ENCODE measurements at places on chromosomes 7 and 10.

GRCh38 chr10:72353965-72354355 is 759 bp downstream of the DNAJB12 start:
- DNase-seq: no peak

DNA sequence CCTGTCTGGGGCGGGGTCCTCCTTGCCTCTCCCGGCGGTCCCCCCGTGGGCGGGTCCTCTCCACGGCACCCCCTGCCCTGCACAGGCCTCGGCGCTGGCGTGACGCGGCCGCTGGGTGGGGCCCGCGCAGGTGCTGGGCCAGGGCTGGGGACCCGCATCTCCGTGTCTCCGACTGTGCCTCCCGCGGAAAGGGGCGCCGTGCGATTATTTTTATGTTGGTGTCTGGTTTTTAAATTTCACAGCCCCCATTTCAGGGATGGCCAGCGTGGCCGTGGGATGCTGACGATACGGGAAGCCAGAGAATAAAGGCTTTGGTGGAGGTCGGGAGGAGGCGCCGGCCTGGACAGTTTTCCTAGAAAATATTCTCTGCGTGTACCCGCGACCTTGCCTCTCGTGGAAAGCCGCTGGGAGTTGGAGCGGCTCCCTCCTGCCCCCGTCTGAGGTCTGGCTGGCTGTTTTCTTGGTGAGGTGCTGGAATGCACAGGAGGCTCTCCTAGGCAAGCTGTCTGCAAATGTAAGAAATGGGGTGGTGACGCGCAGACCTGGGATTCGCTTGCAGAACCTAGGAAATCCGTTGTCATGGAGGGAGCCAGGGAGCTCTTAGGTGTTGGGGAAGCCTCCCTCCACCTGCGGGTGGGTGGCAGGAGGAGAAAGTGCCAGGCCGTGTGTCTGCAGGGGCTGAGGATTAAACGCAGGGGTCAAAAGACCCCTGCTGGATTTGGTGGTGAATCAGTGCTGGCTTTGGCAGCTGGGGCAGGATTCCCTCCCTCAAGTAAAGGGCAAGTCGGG is 28.7 kb upstream of the JAKMIP3 start:
- no peak for DNase-seq

DNA sequence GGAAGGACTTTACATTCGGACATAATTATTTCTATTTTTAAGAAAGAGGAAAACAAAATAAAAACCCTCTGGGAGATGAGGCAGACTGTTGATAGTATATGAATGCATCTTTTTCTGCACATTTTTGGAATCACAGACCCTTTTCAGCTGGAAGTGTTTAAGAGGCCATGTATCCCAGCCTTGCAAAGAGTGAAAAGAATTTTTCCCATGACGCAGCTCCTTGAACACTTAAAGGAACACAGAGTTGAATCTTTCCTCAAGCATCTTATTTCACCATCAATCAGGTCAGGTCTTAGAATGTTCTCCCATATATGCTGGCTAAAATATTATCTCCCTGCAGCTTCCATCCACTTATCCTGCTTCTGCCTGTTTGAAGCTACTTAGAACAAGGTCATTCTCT is 45.9 kb upstream of the PAPSS2 start:
- DNase-seq: no peak

DNA sequence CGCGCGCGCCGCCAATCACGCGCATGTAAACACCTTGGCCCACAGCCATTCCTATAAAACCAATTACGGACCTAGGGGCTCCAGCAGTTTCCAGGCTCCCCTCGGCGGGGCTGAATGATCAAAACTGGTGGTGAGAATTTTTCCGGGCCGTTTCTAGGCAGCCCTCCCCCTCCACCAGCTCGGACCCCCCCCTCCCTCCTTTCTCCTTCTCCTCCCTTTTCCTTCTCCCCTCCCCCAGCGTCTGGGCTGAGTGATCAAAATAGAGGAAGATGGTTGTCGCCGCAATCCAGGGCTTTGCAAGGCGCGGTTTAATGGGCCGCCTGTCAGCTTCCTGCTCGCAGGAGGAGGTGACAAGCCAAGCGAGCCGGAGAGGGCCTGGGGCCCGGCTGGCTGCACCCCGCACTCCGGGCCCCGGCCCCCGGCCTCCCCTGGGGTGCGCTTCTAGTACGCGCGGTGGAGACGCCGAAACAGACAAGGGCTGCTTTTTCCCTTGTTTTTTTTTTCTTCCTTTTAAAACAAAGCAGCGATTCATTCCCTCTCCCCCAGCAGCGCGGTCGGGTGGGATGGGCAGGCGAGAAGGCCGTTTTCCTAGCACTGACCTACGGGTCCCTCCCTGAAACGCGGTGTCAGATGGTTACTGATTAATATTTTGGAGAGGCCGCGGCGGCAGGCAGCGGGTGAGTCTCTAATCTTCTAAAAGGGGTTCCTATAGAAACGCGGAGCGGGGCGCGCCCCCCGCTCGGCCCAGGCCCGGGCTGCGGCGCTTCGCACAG is 528 bp upstream of the TNRC18 start:
- DNase-seq: no peak

DNA sequence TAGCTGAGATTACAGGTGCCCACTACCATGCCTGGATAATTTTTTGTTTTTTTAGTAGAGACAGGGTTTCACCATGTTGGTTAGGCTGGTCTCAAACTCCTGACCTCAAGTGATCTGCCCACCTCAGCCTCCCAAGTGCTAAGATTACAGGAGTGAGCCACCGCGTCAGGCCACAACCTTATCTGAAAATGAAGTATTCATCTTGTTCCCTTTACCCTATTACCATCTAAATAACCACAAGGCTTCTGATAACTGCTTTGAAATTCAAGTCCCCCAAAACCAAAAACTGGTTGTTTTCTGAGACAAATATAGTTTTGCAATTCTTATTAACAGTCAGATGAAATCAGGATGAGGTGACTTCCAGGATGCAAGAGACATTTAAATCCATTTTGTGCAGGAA is 2.4 kb downstream of the TCTN3 start:
- DNase-seq: no peak

- no peak for DNase-seq
These were observed at the start of gene VSTM2A for GRCh38 chr7:54541669-54542625. Gene VSTM2A (plus strand): TSS chr7:54542375. CDS start chr7:54542731, 356 bp downstream.

DNA sequence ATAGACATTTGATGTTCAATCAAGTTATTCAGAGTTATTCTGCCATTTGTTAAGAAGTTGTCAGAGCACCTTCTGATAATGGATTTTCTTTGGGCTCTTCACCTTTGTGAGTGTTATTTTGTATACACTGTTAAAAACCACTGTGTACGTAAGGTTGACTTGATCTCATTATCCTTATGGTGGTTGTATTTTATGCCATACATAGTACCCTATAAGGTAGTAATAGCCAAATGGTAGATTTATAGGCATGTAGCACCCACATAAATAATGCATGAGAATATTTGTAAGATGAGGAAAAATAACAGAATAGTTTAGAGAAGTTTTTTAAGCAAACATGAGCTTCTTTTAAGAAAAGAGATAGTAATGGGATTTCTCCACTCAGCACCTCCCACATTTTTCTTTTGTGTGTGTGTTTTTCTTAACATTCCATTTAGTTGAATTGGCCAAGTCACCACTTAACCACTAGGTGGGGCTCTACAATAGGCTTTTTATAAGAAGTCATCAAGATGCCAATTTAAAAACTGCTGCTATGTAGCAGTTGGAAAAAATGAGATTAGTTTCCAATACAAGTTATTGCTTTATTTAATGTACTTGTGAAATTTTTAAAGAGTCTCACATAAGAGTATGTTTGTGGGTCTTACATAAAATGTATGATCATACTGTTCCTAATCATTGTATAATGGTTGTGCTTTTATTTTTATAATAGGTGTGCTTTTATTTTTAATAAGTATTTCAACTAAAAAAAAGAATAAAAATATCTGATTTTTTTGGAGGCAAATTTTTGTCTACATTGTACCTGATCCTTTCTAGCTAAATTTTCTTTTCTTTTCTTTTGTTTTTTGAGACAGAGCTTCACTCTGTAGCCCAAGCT is 41.1 kb upstream of the STMP1 start:
- DNase-seq: no peak

DNA sequence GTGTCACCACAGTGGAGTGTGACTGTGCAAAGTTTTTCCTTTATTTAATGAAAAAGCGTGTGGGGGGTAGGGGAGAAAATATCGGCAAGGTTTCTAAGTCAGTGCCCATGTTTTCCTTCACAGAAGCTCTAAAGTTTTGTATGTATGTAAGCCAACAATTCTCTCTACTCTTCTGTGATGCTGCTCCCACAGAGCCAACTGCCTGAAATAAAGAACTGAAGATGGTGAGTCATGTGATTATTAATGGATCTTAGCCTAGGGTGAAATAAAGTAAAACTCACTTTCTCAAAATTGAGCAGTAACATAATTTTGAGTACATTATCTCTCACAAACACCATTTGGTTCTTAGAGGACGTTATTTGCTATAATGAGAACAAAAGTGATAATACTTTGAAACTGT is 143.7 kb downstream of the ELMO1 start:
- no peak for DNase-seq

DNA sequence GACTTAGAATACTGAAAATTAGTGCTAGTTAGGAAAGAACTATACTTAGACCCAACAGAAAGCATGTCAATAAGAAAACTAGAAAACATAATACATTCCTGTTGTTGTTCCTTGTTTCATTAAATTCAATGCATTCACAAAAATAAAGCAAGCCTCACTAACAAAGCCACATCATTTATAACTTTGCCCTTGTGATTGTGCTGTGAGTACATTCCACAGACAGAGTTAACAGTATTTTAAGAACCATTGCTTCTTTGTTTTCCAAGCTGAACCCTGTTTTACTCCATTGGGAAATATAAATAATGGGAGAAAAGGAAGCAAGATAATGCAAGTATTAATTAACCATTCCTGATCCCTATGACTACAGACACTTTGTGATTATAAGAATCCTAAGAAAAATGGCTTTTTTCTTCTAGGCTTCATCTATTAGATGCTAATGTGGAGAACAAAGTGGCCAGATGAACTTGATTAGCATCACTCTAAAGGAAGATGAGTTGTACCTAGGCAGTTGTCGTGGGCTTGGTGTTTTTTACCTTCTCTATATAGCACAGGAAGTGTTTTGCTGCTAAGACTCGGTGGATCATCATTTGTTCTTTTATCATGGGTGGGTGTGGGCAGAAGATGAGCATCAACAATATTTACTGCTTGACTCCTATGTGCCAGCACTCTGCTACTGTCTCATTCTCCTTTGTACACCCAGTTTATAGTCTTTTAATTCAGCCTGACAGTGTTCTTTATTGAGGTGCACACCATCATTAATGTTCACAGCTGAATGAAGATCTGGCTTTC is 34.2 kb upstream of the ZNRF2 start:
- no peak for DNase-seq

- DNase-seq: no peak
These were observed 101.9 kb downstream of the MICU1 start for GRCh38 chr10:72523932-72524396.

DNA sequence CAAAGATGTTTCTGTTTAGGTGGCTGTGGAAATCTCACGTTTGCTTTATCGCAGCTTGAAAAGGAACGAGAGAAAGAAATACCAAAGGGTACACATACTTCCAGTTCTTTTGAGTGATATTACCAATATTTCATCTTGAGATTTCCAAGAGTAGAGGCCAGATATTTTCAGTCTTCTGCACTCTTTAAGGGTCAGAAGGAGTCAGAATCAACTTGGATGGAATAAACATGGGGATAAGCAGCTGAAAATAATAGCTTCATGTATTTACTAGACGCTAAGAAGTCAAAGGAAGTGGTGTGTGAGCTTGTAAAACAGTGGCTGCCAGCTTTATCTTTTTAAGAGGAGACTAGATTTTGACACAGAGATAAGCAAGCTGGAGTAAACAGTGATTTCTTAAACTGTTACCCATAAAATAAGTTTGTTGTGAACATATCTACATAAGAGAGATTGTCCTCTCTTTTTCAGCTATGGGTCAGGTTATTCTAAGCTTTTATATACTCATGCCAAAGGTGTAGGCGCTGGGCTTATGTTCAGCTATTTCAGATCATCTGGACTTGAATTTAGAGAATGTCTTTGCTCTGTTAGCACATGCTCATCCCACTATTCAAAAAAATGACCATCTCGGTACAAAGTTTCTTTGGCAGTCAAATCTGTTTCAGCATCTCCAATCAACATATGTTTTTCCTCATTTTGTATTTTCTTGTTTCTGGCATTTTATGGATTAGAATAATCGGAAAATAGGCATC is 170.8 kb upstream of the TCF7L2 start:
- no peak for DNase-seq

- DNase-seq: no peak
These were observed 128.2 kb downstream of the UBE2H start for GRCh38 chr7:129824291-129825208.

- DNase-seq: no peak
These were observed 23.3 kb downstream of the ENKUR start for GRCh38 chr10:24992512-24993133.

DNA sequence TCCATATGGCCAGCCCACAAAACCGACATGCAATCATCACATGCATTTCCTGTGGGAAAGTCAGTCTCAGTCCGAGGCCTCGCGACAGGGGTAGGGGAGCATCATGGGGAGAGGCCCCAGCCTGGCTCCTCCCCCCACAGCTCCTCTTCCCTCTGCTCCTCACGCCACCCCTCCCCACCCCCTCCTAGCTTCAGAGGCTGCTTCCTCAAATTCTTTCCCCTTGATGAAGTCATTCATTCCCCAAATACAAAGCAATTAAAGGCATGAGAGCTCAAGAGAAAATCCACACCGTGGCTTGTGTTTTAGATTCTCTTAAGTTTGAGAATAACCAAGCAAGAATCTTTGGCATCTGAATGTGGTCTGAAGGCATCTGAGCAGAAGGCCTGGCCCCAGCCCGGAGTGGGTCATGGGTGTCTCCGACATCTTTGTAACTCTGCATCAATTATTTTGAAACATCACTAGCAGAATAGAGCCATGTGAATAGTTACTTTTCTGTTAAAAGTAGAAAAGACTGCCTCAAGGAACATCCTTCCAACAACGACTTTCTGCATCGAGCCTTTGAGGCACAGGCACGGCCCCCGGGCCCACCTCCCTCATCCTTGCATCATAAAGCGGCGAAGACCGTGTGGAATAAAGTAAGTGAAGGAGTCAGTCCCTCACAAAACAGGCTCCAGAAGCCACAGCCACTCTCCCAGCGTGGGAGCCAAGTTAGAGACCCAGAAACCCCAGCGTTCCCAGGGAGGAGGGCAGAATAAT is 90.9 kb downstream of the DIP2C start:
- no peak for DNase-seq

GRCh38 chr10:112389271-112389822 is 15.4 kb downstream of the ACSL5 start:
- DNase-seq: no peak

GRCh38 chr10:15209827-15210509 is 41.5 kb upstream of the NMT2 start:
- DNase-seq: peak; percentile 53

- DNase-seq: no peak
These were observed 32.6 kb downstream of the IMMP2L start for GRCh38 chr7:111529507-111530355.

GRCh38 chr7:45975847-45976484 is 54.9 kb upstream of the IGFBP3 start:
- DNase-seq: no peak

DNA sequence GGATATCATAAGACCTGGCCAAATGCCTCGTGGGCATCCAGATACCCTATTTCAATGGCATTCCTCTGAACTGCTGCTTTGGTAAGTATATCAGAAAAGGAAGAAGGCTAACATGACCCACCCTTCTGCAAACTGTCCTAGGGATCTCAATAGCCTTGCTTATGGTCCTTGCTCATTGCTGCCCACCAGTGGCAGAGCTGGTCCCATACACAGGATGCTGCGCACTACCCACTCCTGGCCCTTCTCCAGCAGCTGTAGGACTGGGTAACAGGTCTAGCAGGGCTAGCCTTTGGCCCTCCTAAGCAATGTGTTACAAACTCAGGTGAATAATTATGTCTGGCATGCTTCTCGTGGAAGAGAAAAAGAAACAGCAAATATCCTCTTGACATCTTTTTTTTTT is 72.5 kb downstream of the C10orf90 start:
- DNase-seq: no peak
